ENCODE measurements at places on chromosomes 1 and 21. TPM values are rescaled to one million over a fixed set of nuclear protein-coding genes. Genes with fewer than 3 reads are reported as not detected.

Gene XCL1
- total RNA-seq: not detected

Gene KIF21B
- total RNA-seq: 5.9 TPM

- DNase-seq: peak; percentile 85
Measured at GRCh38 chr1:184664042-184664660, 90.5 kb downstream of the EDEM3 start.

GRCh38 chr1:55211863-55212262 lies 3.3 kb downstream of the USP24 start:
- DNase-seq: no peak

Gene PTPRC
- total RNA-seq: not detected

DNA sequence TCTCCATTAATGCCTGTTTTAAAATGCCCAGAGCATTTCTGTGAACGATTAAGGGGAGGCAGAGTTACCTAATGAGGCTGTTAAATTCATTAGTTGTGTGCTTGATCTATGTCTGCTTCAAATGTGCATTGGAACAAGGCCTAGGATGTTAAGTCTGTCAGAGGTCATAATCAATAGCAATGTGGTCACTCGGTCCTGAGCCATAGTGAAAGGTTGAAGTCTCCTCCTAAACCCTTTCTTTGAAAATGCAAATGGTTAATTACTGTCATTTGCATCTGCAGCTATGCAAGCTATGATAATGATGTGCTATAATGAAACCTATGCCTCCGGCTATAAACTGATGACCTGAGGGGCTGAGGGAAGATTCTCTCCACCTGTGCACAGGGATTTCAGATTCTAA lies 114.2 kb upstream of the NR5A2 start:
- DNase-seq: no peak

Gene ILDR2
- total RNA-seq: 0.91 TPM

Gene CYP4A11
- total RNA-seq: not detected

Measured in Calu3 (cell line).